ENCODE measurements at places on chromosomes 3 and 15.

DNA sequence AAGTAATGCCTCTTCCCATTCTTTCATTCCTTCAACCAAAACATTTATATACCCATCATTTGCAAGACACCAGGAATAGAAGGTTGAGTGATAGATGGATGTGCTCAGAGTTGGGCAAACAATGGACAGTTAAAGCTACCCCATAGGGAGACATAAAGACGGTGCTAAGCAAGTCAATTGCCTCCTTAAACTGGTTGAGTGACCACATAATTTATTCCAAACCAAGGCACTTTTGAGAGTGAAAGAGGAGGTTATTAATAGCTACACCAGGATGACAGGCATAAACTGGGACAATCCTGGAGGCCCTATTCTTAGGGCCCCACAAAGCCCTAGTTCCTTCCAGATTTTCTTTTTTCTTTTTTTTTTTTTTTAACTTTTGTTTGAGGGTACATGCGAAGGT is 21.4 kb upstream of the DYNC1LI1 start:
- peak; percentile 86 for DNase-seq

DNA sequence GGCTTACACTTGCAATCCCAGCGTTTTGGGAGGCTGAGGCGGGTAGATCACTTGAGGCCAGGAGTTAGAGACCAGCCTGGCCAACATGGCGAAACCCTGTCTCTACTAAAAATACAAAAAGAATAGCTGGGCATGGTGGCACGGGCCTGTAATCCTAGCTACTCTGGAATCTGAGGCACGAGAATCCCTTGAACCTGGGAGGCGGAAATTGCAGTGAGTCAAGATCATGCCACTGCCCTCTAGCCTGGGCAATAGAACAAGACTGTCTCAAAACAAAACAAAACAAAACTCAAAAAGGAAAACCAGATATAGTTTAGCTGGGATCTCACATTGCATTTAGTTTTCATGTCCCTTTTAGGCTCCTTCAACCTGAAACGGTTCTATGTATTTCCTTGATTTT is 2.9 kb upstream of the USP50 start:
- DNase-seq = no peak

GRCh38 chr15:67820992-67821783 is 4.1 kb upstream of the SKOR1 start:
- no peak for DNase-seq

DNA sequence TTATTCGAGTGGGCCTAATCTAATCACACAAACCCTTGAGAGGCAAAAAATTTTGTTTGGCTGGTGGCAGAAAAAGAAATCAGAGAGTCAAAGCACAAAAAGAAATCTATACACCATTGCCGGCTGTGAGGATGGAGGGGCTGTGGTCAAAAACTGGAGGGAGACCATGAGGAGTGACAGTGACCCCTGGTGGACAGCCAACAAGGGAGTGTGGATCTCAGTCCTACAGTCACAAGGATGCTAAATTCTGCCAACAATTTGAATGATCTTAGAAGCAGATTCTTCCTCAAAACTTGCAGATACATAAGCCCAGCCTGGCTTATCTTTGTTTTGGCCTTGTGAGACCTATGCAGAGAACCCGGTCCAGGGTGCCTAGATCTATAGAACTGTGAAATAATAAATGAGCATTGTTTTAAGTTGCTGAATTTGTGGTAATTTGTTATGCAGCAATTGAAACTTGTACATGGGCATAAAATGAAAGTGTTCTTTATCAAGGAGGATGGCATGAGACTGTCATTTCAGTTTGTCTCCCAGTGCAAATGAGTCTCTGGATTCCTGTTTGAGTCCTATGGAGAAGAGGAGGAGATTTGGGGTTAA is 103.0 kb upstream of the ARHGEF26 start:
- no peak for DNase-seq

GRCh38 chr3:189238071-189238470 is 66.3 kb downstream of the TPRG1 start:
- DNase-seq = no peak

- no peak for DNase-seq
These were observed 1165.2 kb downstream of the TBL1XR1 start for GRCh38 chr3:176032043-176032442.

DNA sequence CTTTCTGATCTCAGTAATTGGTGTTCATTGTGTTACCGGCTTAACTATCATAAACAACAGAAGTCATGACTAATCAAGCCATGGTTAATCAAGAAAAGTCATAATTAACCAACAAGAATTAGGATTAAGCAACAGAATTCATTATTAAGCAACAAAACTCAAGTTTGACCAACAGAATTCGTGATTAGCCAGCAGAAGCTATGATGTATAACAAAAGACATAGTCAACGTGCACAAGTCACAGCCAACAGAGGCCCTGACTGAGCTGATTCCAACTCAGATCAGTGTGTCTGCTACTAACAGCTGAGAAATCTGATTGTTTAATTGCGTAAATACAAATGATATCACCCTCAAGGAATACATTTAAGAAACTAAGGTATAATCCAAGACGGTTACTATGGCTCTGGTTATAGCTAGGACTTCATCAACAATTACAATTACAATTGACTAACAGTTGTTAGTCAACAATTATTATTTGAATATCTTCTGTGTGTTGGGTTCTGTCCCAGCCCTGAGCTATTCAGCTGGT is 67.7 kb downstream of the RARB start:
- no peak for DNase-seq

DNA sequence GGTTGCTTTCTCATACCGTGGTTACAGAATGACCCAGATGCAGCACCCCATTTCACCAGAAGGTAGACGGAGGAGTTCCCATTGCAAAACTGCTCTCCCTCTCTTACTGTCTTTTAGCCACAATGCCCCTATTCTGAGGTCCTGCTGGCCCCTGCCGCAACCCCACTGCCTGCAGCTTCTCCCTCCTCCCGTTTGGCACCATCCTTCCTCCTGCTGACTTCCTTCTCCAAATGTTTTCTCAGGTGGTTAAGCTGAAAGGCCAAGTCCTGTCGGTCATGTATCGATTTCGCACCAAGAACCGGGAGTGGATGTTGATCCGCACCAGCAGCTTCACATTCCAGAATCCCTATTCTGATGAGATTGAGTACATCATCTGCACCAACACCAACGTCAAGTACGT is 132.3 kb upstream of the ABHD17C start:
- no peak for DNase-seq

DNA sequence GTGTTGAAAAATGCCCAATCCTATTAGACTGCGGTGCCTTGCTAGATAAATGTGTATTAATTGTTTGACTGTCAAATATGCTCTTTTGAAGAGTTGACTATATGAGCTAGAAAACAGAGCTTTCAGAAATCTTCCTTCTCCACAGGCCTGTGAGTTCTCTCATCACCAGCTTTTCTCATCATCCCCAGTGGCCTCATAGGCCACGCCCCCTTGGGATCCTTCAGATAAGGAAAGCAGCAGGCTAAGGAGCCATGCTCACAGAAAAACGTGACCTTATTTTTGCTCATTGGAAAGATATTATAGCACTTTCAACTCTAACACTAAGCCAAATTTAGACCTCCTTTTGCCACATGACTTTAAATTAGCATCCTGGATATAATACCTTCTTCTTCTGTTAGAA is 514.4 kb upstream of the ARRDC4 start:
- DNase-seq = no peak

GRCh38 chr3:193347521-193348501 is 30.7 kb downstream of the ATP13A5 start:
- peak; percentile 92 for DNase-seq

- DNase-seq = no peak
These were observed 81.4 kb upstream of the CRBN start for GRCh38 chr3:3260870-3261269.

DNA sequence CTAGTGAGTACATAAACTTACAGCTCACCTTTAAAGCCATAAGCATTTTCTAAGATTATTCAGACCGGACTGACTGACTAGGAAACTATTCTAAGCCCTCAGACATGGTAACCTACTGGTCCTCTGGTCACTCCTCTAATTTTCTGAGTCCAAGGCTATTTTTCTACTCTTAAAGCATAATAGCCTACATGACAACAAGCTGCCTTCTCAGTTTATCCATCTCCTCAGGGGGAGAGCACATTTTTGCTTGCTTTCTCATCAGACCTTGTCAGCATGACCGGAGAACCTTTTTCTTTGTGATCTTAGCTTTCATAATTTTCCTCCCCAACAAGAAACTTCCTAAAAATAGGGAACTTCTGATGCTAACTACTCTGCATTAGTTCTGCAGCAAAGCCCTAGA is 38.4 kb downstream of the UBP1 start:
- no peak for DNase-seq

- no peak for DNase-seq
These were observed 109.4 kb upstream of the FGF7 start for GRCh38 chr15:49313650-49314049.

- DNase-seq = no peak
These were observed 88.2 kb downstream of the RPL39L start for GRCh38 chr3:187051066-187051465.

- no peak for DNase-seq
These were observed 16.8 kb upstream of the KCTD6 start for GRCh38 chr3:58474967-58475578.

- no peak for DNase-seq
These were observed 12.5 kb downstream of the TRA2B start for GRCh38 chr3:185925353-185925752.

DNA sequence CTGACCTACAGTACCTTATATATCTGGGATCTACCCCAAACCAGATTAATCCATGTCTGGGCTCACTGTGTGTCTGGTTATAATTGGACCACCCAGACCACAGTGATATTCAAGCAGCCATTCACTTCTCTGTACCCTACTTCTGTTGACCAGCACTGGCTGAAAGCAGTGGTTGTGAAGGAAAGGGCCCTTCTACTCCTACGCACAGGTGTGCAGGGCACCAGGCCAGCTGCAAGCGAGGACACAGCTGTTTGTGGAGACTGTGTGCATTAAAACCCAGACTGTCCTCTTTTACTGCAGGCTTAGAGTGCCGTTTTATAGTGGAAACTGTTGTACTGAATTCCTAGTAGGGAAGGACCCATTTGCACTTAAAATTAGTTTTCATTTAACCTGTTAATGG is 29.5 kb downstream of the CTDSPL start:
- DNase-seq = no peak

- no peak for DNase-seq
These were observed 373.1 kb upstream of the WNT5A start for GRCh38 chr3:55860049-55860721.

- no peak for DNase-seq
These were observed 35.0 kb downstream of the ATP2B2 start for GRCh38 chr3:10470120-10471053.

- DNase-seq = no peak
These were observed 54.2 kb upstream of the TMCO5A start for GRCh38 chr15:37880009-37880834.

DNA sequence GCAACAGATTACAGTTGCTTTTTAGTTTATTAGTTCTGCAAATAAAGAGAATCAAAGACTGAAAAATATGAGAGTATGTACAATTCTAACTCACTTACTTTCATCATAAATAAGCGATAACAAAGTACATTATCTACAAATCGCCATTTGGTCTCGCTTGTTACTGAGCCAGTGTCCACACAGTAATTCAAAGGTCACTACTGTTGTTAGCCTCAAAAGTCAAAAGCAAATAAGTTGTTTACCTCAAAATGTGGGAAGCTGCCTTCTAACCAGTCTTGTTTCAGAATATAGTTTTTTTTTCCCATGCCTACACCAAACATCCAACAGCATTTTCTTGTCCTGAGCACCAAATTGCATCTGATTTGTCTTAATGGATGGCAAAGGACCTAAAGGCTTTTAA is 127.4 kb upstream of the FAM3D start:
- no peak for DNase-seq

GRCh38 chr3:150061288-150062024 is 90.8 kb upstream of the PFN2 start:
- DNase-seq = no peak

- DNase-seq = no peak
These were observed 220.7 kb upstream of the DNAJC19 start for GRCh38 chr3:181210275-181210674.

DNA sequence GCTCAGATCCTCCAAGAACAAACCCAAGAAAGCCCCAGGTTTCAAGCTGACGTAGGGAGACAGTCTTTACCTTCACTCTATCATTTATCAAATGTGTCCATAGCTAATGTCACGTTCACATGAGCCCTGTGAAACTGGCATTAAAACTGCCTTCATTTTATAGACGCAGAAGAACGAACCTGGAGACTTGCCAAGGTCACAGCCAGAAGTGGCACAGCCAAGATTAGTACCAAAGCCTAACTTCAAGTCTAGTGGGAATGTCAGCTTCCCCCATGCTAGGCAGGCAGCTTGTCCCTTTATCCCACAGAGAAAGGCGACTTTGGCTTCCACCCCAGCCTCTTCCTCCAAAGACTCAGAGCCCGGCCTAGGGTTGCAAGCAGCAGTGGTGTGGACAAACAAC is 517.2 kb downstream of the SHQ1 start:
- DNase-seq = no peak

- DNase-seq = peak; percentile 59
These were observed 1.4 kb upstream of the PARP14 start for GRCh38 chr3:122679085-122679881.

DNA sequence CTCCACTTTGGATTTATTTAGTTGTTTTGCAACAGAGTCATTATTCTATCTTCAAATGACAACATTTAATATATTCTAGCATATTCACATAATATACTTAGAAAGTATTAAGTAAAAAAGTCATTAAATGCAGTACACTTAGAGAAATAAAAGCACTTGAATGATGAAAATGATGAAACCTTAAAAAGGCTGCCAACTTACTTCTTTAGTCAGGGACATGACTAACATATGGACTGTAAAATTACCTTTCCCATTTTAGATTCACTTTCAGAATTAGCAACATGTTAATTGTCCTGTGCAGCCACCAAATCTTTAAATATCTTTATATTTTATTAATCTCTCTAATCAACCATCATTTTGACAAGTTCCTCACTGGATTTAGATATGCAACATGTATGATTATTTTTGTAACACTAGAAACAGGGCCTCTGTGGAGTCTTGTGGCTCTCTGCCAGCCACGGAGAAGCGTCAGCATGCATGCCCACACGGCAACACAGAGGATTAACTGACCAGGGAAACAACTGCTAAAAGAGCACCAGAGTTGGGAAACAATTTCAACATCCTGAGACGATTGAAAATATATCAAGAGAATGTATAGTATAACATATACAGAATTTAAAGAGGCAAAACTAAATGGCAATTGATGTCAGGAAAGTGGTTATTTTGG is 95.7 kb downstream of the ANO10 start:
- DNase-seq = no peak

GRCh38 chr15:69391046-69391757 is 22.9 kb upstream of the KIF23 start:
- DNase-seq = no peak

Measured in NCI-H187 treated with DMSO at 0.1 percent for 48 hours (cell line).